ENCODE measurements at places on chromosomes 1 and 21.

DNA sequence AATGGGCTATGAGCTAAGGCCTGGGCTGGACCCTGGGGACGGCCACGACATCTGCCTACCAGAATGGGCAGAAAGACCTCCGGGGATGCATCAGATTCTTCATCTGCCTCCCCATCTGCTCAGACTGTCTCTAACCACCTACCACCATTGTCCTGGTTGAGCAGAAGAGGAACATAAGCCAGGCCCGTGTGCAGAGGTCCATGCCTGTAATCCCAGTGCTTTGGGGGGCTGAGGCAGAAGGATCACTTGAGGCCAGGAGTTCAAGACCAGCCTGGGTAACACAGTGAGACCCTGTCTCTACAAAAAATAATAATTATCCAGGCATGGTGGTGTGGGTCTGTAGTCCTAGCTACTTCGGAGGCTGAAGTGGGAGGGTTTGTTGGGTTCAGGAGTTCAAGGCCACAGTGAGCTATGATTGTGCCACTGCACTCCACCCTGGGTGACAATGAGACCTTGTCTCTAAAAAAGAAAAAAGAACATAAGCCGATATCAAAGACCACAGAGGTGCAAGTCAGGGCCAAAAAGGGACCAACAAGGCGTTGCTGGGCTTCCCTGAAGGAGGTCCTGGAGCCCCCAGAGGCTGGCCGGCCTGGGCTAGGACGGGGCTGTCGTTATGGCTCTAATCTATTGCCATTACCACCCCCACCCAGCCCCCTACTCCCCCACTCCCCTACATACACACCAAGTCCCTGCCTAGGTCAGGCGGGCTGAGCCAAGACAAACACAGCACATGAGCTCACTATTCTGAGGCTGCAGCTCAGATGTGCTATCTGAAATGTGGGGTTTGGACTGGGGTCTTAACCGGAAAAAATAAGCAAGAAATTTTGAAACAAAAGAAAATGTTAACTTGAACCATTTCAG lies 239.2 kb upstream of the RAB4A start:
- no peak for DNase-seq

GRCh38 chr1:201475130-201475529 lies 6.1 kb upstream of the PHLDA3 start:
- no peak for DNase-seq

- peak; percentile 86 for DNase-seq
These were observed 109.8 kb downstream of the OMA1 start for GRCh38 chr1:58436615-58437297.

GRCh38 chr1:153387785-153388184 lies 3.1 kb downstream of the S100A8 start:
- DNase-seq: no peak

GRCh38 chr1:199113265-199113869 lies 474.5 kb downstream of the PTPRC start:
- DNase-seq: peak; percentile 91

DNA sequence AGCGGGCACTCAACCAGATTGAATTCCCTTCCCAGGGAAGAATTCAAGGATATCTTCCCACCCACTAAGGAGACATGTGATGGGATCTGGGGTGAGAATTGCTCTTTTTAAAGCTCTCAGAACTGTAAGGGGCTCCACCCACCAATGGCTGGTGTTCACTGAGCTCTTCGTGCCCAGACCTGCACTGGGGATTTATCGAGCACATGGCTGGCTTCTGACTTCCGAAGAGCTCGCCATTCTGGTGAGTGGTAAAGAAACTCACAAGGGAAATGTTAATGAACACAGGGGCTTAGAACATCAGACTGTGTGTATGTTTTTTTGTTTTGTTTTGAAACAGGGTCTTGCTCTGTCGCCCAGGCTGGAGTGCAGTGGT lies 9.8 kb downstream of the PADI3 start:
- no peak for DNase-seq

DNA sequence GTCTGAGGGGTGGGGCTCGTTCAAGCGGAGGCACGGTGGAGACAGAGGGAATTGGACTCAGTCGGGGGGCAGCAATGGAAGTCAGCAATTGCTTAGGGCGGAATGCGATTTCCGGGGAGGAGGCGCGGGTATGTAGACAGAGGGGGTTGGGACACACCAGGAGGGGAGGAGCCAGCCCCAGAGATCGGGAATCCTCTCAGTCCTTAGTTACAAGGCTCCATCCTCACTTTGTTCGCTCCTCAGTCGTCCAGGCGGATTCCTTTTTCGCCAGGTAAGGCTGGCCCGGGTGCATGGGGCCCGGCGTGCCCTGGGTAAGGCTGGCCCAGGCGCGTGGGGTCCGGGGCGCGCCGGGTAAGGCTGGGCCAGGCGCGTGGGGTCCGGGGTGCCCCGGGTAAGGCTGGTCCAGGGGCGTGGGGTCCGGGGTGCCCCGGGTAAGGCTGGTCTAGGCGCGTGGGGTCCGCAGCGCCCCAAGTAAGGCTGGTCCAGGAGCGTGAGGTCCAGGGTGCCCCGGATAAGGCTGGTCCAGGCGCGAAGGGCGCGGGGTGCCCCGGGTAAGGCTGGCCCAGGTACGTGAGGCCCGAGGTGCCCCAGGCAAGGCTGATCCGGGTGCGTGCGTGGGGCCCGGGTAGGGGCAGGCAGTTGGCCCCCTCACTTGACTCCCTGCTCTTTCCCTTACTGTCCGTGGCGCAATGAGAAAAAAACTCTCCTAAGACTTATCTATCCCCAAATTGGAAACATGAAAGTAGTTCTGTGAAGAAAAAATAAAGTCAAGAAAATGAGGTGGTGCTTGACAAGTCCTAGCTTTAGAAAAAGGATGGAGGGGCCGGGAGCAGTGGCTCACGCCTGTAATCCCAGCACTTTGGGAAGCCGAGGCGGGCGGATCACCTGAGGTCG lies at the start of gene L1TD1:
Gene L1TD1 (plus strand): TSS at position 199 of the 894 bp plus-strand sequence. CDS start 11,780 bp downstream, outside the sequence.
- DNase-seq: no peak

DNA sequence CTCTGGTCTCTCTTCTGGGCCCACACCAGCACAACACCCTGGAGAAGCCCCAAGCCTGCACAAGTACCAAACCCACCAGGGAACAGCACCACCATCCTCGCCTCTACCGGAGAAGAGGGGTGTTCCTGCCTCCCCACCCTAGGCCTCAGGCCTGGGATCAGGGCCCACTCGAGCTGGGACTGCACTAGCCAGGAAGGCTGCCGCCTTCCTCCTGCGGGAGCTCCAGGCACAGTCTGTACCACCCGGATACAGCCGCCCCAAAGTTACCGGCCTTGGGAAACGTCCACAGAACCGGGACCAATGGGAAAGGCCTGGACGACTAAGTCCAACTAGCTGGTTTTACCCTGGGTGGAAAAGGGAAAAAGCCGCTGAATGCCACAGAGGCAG lies 3.4 kb downstream of the TAL1 start:
- DNase-seq: peak; percentile 48

DNA sequence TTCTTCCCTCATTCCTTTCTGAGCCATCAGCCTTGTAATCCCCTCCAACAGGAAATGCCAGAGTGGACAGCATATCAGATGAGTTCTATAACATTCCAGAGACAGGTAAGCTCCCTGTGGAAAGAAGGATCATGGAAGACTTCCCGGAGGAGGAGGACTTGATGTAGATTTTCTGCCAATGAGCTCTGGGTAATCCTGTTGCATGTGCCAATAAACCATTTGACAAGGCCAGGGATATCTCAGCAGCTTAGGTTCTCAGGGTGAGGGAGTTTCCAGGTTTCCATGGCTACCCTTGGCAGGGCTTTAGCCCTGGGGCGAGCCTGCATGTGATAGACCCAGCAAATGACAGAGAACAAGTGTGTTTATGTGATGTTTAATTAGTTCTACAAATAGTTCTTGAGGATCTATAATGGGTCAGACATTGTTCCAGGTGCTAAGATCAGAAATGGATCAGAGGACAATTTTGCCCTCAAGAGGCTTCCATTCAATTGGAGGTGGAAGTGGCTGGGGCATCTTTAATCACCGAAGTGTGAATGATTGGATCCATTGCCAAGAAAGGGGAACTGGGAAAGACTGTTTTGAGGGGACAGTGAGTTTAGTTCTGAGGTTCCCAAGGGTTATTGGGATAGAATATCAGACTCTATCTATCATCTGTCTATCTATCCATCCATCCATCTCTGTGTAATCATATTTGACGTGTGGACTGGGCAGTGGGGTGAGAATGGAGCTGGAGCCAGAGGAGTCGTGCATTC lies 6.9 kb downstream of the PLA2G5 start:
- no peak for DNase-seq

DNA sequence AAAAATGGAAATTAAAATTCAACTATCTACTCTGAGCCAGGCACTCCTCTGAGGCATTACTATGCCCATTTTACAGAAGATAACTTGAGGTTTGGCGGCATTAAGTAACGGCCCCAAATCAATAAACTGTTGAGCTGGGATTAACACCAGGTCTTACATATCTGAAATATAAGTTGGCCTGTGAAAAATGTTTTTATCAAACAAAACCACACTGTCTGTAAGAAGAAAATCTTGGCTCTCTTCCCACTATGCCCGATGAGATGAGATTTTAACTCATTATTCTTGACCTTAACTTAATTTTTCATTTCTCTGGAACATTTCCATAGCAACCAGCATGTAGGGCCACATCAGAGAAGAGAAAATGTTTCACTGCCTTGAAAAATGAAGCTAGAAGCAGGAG lies 21.8 kb downstream of the RC3H1 start:
- no peak for DNase-seq

GRCh38 chr1:93938461-93939145 lies 29.4 kb upstream of the GCLM start:
- DNase-seq: no peak

DNA sequence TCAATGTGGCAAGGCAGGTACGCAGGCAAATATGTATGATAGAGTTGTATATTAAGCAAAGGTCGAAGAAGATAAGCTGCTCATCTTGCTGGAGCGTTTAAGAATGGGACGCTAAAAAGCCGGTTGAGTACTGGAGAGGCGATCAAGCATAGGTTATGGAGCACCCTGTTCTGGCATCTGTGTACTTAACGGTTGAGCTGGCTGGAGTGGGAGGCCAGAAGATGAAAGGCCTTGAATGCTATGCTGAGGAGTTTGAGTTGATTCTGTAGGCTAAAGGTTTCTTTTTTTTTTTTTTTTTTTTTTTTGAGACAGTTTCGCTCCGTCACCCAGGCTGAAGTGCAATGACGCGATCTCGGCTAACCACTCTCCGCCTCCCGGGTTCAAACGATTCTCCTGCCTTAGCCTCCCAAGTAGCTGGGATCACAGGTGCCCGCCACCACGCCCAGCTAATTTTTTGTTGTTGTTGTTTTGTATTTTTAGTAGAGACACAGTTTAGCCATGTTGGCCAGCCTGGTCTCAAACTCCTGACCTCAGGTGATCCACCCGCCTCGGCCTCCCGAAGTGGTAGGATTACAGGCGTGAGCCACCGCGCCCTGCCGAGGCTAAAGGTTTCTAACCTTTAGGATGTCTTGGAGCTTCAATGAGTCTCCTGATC lies 850 bp upstream of the KHDC4 start:
- peak; percentile 66 for DNase-seq

DNA sequence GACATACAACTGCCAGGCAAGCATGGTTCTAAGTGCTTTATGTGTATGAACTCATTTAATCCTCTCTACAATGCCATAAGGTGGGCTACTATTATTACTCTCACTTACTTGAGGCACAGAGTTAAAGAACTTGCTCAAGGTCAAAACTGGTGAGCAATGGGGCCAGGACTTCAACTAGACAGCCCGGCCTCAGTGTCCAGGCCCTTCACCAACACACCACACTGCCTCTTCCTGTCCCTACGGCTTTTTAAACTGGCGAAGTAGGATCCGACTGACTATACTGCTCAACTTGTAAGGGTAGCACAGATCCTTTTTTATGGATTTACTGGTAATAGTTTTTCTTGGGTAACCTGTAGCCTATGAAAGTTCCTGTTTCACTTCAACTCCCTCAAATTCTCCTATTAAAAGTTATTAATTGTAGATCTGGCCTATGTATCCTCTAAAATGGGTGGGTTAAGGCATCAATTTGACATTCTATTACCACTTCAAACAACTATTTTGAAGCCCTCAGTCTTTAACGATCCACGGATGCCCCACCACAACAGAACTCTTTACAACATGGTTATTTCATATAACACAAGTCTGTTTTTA lies 4.3 kb downstream of the ERRFI1 start:
- DNase-seq: no peak

DNA sequence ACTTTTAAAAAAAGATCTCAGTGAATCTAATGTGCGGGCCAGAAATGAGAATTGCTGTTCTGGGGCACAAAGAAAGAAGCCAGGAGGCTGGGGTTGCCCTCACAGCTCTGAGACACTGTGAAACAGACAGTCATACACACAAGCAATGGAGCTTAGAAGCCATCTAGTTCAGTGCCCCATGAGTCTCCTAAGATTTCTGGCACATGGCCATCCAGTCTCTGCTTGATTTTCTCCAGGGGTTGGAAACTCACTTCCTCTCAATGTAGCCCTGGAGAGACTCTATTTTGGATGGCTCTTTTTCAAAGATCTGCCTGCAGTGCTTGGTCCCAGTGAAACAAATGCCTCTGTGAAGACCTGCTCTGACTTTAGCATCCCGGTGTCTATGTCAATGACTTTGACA lies 38.6 kb downstream of the KCNN3 start:
- no peak for DNase-seq

- no peak for DNase-seq
These were observed 29.2 kb downstream of the ARID4B start for GRCh38 chr1:235298758-235299157.

GRCh38 chr1:223204424-223204823 lies 61.4 kb upstream of the TLR5 start:
- DNase-seq: no peak

DNA sequence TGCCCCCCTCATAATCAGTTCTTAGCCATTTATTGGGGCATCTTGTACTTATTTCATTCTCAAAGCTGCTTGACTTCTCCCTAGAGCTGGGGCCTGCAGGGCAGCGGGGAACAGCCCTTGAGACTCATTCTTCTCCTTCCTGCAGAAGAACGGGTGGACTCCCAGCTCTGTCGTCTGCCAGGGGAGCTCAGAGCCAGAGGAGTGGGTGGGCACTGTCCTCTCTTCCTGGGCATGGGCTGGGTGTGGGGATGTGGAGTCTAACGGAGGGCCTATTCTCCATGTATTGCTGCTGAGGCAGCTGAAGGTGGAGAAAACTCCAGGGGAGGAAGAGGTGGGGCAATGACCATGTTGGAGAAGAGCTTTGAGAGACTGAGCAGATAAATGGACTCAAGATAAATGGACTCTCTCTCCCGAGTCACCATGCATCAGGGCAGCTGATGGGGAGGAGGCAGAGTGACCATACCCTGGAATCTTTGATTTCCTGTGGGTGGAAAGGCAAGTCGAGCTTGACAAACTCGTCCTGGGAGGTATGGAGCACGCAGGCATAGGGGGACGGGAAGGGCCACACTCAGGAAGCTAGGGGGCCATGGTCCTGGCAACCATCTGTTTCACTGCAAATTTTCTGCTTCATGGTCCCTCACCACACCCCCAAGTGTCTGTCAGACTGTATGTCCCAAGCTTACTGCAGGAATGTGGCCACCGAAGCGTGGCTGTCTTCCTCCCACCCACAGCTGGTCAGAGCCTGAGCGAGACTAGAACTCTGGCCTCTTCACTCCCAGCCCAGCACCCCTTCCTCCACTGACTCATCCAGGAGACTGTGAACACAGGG lies 56.9 kb upstream of the ATP2B4 start:
- DNase-seq: no peak

- no peak for DNase-seq
These were observed 24.7 kb downstream of the RNF2 start for GRCh38 chr1:185070051-185070450.

Data from OCI-M1 (cell line).